Mesangial cell (primary cell): ENCODE measurements at places on chromosomes 4 and X. TPM values are rescaled to one million over a fixed set of nuclear protein-coding genes. Genes with fewer than 3 reads are reported as not detected.

The SYTL4 gene
- total RNA-seq = 1.8 and 3.6 TPM in 2 replicates

The CT83 gene
- not detected in 2 replicates for total RNA-seq

The PROM1 gene
- total RNA-seq = 13.9 and 14.6 TPM in 2 replicates

The IBSP gene
- not detected in 2 replicates for total RNA-seq

The PAGE2B gene
- total RNA-seq = not detected in 2 replicates

The EXOSC9 gene
- total RNA-seq = 13.7 and 35.0 TPM in 2 replicates

The CENPVL1 gene
- total RNA-seq = not detected in 2 replicates

The SLC26A1 gene
- 0.16 and 0.51 TPM in 2 replicates for total RNA-seq
